ENCODE measurements at places on chromosomes 1 and 21.

DNA sequence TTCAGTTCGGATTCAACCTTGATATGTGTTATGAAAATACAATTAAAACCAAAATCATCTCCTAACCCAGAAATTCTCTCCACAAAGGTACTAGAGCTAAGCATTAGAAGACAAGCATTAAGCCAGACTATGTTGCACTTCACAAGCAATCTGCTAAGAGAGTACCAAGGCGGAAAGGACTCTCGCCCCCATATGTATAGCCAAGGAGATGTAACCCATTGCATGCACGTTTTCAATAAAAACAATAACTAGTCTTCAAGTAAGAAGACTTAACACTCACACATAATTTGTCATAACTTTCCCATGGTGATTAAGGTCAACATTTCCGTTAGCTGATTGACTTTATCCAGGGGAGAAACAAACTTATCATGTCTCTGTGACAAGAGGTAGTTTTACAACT lies 27.6 kb upstream of the PTPRC start:
- no peak for DNase-seq

- DNase-seq: no peak
Measured at GRCh38 chr21:45937721-45938452, 43.7 kb upstream of the COL6A1 start.

GRCh38 chr21:34606051-34606450 lies 8.9 kb downstream of the RCAN1 start:
- DNase-seq: no peak

DNA sequence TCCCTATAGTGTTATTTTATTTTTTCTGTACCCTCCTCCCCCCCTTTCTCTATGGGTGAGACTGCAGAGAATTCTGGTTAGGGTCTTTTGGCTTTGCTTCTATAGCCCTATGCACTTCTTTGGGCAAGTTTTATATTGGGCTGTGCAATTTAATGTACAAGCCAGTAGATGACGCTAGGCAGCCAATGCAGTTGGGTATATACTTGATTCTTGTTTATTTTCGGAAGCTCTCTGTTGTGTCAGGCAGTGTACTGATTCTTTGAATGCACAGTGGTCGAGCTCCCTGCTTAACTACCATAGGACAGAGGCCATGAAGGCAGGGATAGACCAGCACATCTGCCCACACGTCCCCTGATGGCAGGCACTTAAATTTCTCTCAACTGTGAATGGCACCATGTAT lies 34.1 kb upstream of the GPR52 start:
- no peak for DNase-seq

- no peak for DNase-seq
Measured at GRCh38 chr1:210124736-210125135, 107.9 kb upstream of the SERTAD4 start.

- no peak for DNase-seq
Measured at GRCh38 chr1:18939398-18940302, 16.8 kb downstream of the IFFO2 start.

DNA sequence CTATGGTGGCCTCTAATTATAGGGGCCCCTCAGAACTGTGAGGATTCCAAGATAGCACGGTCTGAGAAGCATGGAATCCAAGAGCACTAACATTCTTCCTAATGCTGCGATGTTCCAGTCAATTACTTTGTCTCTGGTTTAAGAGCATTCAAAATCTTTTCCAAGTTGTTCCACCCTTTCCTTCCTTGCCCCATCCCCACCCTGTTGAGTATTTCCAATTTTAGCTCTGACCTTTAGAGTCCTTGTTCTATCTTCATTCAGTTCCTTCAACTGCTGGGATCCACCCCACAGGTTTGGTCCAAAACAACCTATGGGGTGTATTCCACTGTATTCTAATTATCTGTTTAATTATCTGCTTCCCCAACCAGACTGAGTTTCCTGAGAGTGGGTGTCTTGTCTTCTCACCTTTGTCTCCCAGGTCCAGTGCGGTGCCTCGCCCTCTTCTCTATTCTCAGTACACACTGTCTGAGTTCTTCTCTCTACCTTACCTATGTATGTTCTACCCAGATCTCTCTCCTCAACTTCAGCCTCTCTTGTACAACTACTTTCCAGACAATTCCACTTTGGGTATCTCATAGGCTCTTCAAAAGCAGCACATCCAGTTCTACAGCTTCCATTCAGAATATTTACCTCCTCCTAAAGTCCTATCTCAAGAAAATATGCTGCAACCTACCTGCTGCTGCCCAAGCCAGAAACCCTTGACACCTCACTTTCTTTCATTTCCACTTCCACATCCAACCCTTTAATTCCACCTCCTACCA lies 25.0 kb upstream of the BCL9 start:
- no peak for DNase-seq

DNA sequence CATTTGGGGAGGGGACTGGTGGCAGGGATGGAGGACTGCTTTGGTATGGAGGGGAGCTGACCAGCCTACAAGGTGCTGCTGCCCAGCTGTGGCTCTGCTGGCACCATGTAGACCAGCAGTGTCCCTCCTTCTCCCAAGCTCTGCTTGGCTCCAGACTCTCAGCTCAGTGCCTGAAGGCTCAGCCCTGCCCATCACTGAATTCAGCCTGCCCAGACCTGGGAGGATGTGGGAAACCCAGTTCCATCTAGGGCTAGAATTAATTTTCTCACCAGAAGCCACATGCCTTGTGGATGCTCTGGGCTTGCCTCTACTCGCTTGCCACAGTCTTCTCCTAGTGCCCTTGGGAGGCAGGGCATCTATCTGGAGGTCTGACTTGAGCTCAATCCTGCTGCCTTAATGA lies 195.0 kb upstream of the EDN2 start:
- DNase-seq: no peak

- no peak for DNase-seq
Measured at GRCh38 chr21:31387560-31388186, 43.6 kb upstream of the TIAM1 start.

DNA sequence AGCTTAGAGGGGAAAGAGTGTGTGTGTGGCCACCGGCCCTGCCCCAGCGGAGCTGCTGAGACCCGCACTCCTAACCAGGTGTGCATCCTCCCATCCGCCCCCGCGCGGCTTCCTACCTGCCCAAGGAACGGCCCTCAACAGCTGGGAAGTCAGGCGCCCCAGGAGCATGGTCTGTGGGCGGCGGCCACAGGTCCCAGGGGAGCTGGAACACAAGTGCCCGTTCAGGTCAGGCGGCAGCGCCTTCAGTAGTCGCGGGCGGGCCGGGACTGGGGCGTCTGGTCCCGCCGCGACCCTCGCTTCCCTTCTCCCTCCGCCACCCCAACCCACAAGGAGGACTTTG lies 448 bp downstream of the AURKAIP1 start:
- DNase-seq: no peak

DNA sequence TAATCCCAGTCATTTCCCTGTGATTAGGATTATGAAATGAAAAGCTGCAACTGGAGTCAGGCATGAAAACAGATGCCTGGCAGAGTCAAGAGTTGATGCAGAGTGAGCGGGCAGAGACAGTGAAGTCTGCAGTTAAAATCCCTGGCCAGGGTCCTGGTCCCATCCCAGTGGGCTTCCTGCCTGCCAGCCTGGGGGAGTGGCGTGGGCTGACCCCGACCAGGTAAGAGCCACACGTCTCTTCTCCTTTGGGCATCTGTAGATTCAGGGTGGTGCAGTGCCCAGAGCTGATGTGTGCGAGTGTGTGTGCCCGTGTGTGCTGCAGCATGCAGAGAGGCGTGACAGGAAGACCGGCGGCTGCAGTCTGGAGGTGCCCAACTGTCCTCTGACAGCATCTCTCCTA lies 6.2 kb upstream of the KIAA1614 start:
- no peak for DNase-seq

- DNase-seq: no peak
Measured at GRCh38 chr1:244449936-244450508, 1.7 kb downstream of the ADSS2 start.

- DNase-seq: no peak
Measured at GRCh38 chr1:205071028-205071409, 13.2 kb downstream of the TMEM81 start.

DNA sequence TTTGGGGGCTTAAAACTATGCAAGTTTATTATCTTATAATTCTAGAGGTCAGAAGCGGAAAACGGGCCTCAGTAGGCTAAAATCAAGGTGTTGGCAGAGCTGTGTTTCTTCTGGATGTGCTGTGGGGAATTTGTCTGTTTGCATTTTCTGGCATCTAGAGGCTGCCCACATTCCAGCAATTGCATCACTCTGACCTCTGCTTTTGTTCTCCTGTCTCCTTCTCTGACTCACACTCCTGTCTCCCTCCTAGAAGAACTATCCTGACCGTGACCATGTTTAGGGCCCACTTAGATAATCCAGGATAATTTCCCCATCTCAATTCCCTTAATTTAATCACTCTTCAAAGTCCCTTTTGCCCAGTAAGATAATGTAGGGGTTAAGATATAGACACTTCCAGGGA lies 127.4 kb upstream of the DEPDC1 start:
- DNase-seq: no peak

DNA sequence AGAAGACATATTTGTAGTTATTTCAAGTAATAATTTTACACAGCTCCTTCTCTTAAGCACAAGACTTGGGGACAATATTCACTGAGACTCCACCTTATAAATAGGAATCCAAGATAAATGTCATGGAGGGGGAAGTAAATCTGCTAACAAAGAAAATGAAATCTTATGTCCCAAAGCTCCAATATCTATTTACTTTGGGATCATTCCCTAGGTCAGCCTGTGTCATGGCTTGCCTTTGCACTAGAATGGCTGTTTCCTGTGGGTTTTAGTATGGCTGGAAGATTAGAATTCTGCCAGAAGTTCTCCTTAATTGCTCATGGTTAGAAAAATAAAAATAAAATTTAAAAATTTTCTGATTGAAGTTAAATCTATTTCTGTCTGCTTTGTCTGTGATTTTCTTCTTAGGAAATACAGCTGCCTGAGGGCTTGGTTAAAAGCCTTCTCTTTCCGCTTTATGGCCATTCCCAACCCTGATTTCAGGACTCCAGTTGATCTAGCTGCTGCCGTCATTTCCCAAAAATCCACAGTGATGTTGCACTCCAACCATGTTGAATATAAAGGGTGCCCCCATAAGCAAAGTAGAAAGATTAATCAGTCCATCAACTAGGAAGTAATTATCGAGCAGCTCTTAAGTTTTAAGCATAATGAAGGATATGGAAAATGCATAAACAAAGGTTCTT lies 326.4 kb upstream of the LYPLAL1 start:
- DNase-seq: no peak

GRCh38 chr1:3530926-3531818 lies 76.7 kb downstream of the ARHGEF16 start:
- peak; percentile 66 for DNase-seq

DNA sequence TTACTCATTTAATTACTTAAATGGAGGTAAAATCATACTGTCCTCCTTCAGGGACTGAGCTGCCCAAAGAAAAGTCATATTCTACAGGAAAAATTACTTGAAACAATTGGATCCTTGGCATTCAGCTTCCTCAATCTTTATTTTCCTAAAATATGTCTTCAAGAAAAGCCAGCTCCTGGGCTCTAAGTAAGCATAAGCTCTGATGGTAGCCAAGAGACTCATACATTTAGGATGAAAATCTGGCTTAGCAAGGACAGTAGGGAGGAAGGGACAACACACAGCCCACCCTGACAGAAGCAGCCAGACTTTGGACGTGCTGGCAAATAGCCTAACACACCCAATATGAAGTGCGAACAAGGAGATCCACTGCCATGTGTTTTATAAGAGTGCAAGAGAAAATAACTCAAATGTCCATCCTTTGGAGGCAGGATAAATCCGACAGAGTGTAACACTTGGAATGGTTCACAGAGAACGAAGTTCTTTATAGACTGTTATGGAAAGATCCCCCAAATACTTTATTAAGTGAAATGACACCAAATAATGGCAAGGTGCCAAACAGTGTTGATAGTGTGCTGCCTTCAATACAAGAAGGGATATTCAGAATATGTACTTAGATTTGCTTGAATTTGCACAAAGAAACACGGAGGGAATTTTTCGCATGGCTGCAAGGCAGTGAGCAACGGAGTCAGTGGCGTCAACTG lies 14.1 kb downstream of the CAPN8 start:
- DNase-seq: no peak

DNA sequence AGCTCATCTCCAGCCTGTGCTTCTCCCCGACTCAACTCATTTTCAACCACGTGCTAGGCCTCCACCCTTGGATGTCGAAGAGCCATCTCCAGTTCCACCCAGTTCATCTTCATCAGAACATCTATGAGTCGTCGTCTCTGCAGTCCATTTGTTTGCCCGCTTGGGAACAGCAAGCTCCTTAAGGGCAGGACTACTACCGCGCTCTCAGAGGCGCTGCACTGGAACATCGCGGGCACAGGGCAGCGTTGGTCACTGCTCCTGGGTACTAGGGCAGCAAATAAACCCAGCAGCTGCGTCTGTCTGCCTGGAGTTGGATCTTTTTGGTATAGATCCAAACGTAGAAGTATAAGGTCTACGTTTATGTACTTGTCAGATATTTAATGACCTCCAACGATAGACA lies 478 bp upstream of the PRDM2 start:
- no peak for DNase-seq

DNA sequence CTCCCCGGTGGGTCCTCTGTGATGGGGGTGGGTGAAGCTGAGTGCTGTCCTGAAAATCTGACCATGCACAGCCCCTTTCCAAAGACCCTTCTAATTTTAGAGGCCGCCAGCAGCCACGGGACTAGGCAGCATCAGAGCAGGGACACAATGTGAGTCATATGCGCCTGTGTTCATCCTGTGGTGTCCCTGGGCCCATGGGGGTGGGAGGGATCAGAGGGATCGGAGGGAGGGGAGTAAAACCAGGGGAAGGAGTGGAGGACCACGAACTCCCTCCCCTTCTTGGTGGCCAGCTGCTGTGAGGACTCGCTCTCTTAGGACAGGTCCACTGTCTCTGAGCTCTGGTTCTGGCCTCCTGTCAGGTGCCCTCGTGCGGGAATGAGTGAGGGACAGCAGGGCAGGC lies 61.5 kb downstream of the ADARB1 start:
- DNase-seq: no peak

- DNase-seq: no peak
Measured at GRCh38 chr1:158121604-158122254, 59.0 kb upstream of the CD1D start.

DNA sequence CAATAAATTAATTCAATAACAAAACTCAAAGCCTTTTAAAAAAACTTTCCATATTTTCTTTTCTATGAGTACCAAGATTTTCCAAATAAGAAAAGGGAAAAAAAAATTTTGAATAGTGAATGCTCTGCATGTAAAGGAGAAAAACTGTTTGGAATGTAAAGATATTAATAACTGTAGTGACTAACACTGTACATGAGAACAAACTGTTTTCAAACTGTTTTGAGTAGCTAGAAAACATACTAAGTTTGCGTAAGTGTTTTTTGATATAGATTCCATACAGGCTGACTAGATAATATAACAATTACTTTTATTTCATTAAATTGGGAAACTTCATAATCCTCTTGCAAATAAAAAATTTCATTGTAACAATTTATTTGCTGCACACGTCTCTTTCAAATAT lies 150.5 kb downstream of the DPYD start:
- no peak for DNase-seq

Data from T-helper 1 cell (primary cell).